ENCODE measurements at places on chromosomes 13 and 19.

DNA sequence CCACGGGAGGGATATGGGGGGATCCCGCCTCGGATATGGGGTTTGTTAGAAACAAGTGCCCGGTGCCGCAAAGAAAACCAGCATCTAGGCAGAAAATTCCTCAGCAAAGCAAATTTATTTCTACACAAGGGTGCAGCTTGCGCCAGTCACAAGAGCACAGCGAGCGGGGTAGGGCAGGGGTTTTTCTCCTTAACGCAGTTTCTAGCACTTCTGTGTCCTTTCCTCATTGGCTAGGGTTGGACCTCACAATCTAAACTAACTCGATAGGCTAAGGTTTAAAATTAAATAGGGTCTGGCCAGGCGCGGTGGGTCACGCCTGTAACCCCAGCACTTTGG, 595 bp downstream of the ZNF440 start:
- no peak for DNase-seq

DNA sequence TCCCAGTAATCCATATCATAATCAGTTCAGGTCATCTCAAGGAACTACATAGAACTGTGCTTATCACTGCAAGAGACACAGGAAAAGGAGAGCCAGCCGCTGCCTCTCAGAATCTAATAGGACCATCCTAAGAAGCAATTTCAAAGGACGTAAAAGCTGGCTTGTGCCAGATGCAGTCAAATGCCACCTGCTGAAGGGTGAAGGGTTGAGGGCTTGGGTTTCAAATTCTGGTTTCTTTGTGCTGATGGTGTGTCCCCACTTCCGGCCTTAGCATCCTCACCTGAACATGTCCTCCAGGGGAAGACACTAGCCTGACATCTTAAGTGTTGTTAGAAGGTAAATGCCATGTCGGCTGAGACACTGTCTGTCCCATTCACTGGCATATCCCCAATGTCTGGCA, 477.1 kb upstream of the TSHZ3 start:
- DNase-seq: no peak

DNA sequence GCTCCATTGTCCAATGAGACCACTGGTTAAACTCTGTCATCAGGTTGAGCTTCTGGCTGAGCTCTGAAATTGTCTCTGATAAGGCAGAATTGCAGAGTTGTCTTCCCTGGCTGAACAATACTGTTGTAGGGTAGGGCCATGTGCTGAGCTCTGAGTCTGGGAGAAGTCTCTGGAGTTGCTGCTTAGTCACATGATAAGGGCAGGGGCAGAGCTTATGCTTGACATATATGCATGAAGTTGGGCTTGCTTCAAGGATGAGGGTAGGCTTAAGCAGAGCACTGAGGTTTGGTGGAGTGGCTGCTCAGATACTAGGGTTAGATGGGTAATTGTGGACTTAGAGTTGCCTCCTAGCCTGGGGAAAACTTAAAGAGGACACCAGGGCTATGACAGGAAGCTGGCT, 946.3 kb upstream of the MIR17HG start:
- DNase-seq: no peak

- no peak for DNase-seq
These were observed 645 bp downstream of the PALM start for GRCh38 chr19:709196-709964.

GRCh38 chr13:48068036-48068435, 26.9 kb downstream of the MED4 start:
- no peak for DNase-seq

- no peak for DNase-seq
These were observed 45.5 kb upstream of the SLC7A9 start for GRCh38 chr19:32914879-32915660.

GRCh38 chr13:107376341-107377125, 808.6 kb upstream of the ARGLU1 start:
- peak; percentile 94 for DNase-seq

- no peak for DNase-seq
These were observed 462.0 kb downstream of the LIG4 start for GRCh38 chr13:107753291-107753690.

- no peak for DNase-seq
These were observed 2.2 kb downstream of the RGCC start for GRCh38 chr13:41459432-41460073.

- DNase-seq: peak; percentile 20
These were observed 3.5 kb downstream of the COPE start for GRCh38 chr19:18915639-18916038.

DNA sequence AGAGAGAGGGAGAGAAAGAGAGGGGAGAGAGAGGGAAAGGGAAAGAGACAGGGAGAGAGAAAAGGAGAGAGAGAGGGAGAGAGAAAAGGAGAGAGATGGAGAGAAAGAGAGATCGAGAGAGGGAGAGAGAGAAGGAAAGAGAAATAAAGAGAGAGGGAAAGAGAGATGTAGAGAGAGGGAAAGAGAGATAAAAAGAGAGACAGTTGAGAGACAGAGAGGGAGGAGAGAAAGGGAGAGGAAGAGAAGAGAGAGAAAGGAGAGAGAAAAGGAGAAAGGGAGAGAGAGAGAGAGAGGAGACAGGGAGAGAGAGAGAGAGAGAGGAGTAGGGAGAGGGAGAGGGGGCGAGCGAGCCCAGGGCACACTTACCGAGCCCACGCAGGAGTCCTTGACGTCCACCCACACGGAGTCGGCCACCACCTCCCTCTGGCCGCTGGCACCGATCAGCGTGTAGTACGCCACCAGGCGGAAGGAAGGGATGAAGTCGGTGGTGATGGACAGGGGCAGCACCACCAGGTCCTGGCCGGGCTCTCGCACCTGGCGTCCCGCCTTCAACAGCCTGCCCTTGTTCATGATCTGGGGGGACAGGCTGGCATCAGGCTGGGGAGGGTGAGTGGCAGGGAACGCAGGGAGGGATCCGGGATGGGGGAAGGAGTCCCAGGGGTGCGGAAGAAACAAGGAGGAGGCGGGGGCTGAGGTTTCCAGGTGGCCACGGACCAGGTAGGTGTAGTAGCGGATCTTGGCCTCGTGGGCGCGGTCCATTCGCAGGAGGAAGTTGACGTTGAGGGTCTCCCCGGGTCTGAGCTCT, 10.0 kb downstream of the C3 start:
- no peak for DNase-seq

Measured in NCI-H2081 (cell line).